Epithelial cell of alveolus of lung (primary cell): ENCODE measurements at places on chromosomes 2 and 18. TPM values are rescaled to one million over a fixed set of nuclear protein-coding genes. Genes with fewer than 3 reads are reported as not detected.

Gene TMEM169
- total RNA-seq = 0.16 and 0.65 TPM in 2 replicates

Gene CCDC102B
- total RNA-seq = 12.8 and 18.3 TPM in 2 replicates

Gene SULT1C4
- 2.1 and 3.1 TPM in 2 replicates for total RNA-seq

Gene APCDD1
- total RNA-seq = 5.9 and 20.5 TPM in 2 replicates

Gene LAMA1
- total RNA-seq = 2.8 and 16.0 TPM in 2 replicates

Gene DCC
- under 0.01 TPM in 1 of 2 replicates, not detected in the other for total RNA-seq

Gene CYB5A
- 80.4 and 161 TPM in 2 replicates for total RNA-seq

Gene BOLL
- 0.08 TPM in 1 of 2 replicates, not detected in the other for total RNA-seq

Gene LRRC30
- not detected in 2 replicates for total RNA-seq

Gene DCDC2C
- total RNA-seq = not detected in 2 replicates

Gene FOXD4L1
- under 0.01 and 0.16 TPM in 2 replicates for total RNA-seq

Gene MTCL1
- 13.4 and 15.1 TPM in 2 replicates for total RNA-seq

Gene SALL3
- 1.3 TPM in 1 of 2 replicates, not detected in the other for total RNA-seq

Gene MARCHF4
- total RNA-seq = under 0.01 and 1.0 TPM in 2 replicates

Gene PAX8
- 1.0 and 1.9 TPM in 2 replicates for total RNA-seq

Gene GNAL
- 0.26 and 1.8 TPM in 2 replicates for total RNA-seq

Gene GPR55
- total RNA-seq = not detected in 2 replicates

Gene ENOSF1
- total RNA-seq = 16.4 and 32.7 TPM in 2 replicates

Gene CD226
- total RNA-seq = 1.2 and 1.4 TPM in 2 replicates

Gene ANKRD29
- total RNA-seq = 0.16 and 2.3 TPM in 2 replicates

Gene STK36
- 7.6 and 25.6 TPM in 2 replicates for total RNA-seq

Gene OTOS
- total RNA-seq = not detected in 2 replicates

Gene GTF2A1L
- 0.13 and 1.5 TPM in 2 replicates for total RNA-seq

Gene REG1B
- not detected in 2 replicates for total RNA-seq

Gene TGFA
- total RNA-seq = 0.32 and 2.7 TPM in 2 replicates

Gene AKAIN1
- total RNA-seq = not detected in 2 replicates

Gene ZAP70
- total RNA-seq = not detected in 2 replicates

Gene ALPG
- total RNA-seq = not detected in 2 replicates

Gene RBM44
- 0.08 TPM in 1 of 2 replicates, not detected in the other for total RNA-seq

Gene RAX
- not detected in 2 replicates for total RNA-seq

Gene OXER1
- total RNA-seq = 0.13 and 0.32 TPM in 2 replicates
